Stimulated activated CD8-positive, alpha-beta memory T cell treated with anti-CD3 and anti-CD28 coated beads, Interleukin-12 subunit alpha, Interleukin-12 subunit beta, amount 100 ng/mL, for 1 hour (primary cell): ENCODE measurements at places on chromosomes 3 and 15.

DNA sequence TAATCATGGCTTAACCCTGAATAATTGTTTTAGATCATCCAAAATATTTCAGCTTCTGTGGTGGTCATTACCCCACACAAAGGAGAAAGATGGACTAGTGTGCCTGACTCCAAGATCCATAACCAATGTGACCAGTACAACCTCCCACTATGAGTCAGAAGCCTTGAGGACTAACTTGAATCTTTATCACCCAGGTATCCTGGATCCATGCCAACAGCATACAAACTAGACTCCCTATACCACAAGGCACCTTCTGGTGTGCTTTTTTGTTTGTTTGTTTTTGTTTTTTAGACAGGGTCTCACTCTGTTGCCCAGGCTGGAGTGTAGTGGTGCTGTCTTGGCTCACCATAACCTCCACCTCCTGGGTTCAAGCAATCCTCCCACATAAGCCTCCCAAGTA lies 317.7 kb downstream of the VPS13C start:
- DNase-seq: no peak

DNA sequence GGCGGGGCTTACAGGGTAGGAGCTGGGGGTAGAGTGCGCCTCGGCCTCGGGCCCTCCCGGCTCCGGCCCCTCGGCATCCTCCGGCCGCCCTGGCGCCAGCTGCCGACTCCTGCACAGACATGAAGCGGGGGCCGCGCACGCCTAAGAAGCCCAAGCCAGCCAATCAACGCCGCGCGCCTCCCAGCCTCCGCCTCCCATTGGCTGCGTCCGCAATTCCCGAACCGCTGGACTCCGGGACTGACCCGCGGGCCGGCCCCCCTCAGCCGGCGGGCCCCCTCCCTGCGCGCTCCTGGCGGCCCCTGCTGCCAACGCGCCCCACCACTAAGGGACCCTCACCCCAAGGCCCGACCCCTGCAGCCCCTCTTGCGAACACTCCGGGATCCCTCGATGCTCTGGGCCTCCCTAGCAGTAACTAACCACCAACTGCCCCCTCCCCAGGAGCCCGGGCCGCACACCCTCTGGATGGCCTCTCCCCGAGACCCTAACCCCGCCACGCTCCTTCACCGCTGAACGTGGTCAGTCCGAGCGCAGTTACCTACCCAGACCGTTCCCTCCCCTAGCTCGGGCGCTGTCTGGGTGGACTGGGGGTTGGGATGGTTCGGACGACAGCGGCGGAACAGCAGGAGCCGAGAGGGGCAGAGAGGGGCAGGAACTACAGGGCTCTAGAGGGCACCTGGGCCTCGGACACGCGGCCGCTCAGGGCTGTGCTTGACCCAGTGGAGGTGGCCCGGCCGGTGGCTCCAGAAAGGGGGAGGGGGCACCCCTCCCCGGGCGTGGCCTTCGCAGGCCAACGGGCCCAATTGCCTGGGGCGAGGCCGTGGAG lies 5.0 kb downstream of the GATA2 start:
- DNase-seq: no peak

DNA sequence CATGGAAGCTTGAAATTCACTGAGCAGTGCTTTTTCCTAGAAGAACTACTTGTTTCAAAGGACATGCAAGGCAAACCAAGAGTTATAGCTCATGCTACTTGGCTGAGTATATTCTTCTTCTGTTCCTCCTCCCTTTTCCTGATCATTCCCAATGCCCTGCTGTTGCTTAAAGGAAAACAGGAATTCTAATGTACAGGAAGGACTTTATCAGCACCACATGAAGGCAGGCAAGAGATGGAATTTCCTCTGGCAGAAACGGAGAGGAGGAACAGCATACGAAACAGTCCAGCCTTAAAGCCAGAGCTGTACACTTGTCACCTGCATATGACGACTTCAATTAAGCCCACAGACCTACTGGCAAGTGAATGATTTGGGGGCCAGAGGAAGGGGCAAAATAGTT lies 15.7 kb downstream of the MEIS2 start:
- no peak for DNase-seq

DNA sequence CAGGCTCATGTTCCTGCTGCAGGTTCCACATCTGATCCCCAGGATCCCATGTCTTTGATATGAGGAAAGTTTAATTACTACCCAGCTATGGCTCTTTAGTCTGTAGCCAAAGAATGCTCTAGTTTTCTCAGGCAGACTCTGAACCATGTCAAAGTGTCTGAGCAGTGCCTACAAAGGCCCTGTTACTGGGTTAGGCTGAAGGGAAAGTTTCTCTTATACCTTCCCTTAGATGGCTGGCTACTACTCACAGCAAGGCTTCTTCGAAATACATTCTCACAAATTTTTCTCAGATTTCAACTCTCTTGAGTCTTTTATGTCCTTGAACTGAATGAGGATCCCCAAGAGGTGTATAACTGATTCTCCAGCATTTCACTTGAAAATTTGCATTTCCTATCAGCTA lies 102.4 kb downstream of the NR1D2 start:
- DNase-seq: no peak

GRCh38 chr3:118946449-118946848 lies 88.2 kb downstream of the IGSF11 start:
- DNase-seq: no peak

GRCh38 chr3:16449369-16449768 lies 64.1 kb downstream of the RFTN1 start:
- no peak for DNase-seq

GRCh38 chr3:32972482-32973146 lies 21.2 kb downstream of the CCR4 start:
- no peak for DNase-seq

GRCh38 chr15:49466119-49466518 lies 43.1 kb downstream of the FGF7 start:
- no peak for DNase-seq

GRCh38 chr3:104763007-104763406 lies 603.7 kb upstream of the ALCAM start:
- no peak for DNase-seq

- DNase-seq: no peak
Observed at GRCh38 chr15:70761046-70761445, 2.3 kb downstream of the UACA start.

DNA sequence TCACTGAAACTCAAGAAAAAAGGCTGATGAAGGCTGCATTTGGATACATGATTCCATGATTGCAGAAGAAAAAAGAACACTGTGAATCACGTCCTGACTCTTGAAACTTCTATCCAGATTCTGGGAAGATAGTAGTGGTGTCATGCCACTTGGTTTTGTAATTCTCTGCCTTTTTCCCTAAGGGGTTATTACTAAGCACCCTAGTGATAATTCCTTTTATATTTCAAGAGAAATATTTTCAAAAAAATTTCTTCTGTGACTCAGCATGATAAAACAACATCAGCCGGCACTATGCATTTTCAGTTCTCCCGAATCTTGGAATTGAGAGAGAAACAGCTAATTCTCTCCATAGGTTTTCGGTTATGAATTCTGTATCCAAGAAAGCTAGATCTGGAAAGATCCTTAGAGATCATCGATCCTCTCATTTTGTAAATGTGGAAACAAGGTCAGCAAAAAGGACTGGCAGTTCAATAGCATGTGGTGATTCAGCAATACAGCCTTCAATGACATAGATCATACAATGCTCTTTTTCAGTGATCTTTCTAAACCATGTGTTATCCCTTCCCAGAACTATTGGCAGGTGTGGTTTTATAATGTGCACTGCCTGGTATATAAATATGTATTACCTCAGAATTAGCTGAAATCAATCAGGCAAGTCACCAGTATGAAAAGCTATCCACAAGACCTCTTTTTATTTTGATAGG lies 42.6 kb upstream of the TP63 start:
- DNase-seq: no peak

DNA sequence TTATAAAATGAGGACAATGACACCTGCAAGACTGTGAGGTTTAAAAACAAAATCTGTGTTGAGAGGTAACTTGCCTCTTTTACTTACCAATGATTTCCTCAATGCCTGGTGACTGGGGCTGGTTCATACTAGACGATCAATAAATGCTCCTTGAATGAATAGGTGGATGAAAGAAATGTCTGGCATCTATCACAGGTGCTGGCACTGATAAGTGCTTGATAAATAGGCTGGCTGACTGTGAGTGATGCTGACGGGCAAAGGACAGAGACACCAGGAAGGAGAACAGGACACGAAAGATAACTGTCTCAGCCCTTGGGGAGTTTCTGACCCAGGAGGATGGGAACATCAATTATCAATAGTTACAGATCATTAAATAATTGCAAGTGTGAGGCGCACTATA lies 31.9 kb downstream of the RBP2 start:
- no peak for DNase-seq

DNA sequence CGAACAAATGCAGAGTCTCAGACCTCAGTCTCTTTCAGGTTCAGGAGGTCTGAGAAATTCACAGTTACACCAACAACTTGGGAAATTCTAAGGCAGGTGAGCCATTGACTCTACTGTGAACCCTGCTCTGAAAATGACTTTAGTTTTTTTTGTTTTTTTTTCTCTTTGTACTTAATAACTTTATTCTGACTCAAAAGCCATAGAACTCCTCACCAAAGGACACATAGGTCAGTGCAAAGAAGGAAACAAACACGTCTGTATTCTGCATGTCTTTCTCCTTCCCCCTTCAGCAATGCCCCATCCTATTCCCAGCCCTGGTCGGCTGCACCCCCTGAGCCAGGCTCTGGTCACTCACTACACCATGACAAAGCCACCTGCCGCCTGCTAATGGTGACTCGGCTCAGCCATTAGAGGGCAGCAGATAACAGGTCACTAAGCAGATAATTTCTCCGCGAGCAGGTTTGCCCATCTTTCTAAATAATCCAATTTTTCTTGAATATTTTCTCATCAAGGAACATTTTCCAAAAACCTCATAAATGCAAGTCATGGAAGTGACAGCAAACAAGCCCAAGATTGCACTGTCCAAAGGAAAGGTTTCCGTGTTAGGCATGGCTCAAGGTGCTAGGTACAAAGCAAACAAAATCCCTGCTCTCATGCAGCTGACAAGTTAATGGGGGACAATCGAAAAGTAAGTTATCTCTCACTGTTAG lies 37.7 kb downstream of the TM4SF4 start:
- DNase-seq: no peak

GRCh38 chr3:173584838-173585831 lies 187.6 kb downstream of the NLGN1 start:
- DNase-seq: no peak

DNA sequence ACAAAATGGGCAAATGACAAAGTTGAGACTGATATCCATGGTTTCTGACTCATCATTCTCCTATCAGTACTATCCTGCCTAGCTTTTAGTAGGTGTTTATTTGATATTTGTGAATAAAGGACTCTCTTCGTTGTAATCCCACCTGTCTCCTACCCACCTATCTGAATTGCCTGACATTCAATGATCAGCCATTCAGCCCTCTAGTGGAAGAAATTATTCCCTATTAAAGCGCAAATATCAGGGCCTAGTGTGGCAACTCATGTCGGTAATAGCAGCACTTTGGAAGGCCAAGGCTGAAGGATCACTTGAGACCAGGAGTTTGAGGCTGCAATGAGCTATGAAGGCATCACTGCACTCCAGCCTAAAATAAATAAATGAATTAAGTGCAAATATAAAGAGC lies 195.7 kb upstream of the SETMAR start:
- no peak for DNase-seq

DNA sequence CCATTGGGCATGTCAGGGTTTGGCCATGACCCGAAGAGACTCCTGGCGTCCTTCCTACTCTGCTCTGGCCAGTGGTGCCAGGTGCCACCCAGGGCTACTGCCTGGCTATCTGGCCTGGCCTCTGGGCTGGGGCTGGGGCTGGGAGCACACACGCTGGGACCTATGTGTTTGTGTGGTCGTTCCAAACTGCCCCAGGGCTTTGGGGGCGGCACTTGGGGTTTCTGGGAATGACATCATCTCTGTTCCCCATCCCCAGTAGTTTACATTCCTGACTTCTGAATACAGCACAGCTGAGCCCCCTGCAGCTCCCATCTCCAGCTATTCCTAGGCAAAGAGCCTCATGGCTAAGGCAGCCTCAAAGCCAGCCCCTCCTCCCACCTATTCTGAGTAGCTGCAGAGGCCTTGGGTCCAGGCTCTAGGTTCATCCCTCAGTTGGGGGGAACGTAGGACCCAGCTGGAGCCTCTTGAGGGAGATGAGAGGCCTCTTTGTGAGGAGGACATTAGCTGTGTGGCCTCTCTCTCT lies 24.3 kb downstream of the PLEKHO2 start:
- no peak for DNase-seq

GRCh38 chr15:74631408-74631807 lies 15.8 kb downstream of the CLK3 start:
- no peak for DNase-seq

- no peak for DNase-seq
Observed at GRCh38 chr3:26556637-26557036, 65.9 kb upstream of the LRRC3B start.

DNA sequence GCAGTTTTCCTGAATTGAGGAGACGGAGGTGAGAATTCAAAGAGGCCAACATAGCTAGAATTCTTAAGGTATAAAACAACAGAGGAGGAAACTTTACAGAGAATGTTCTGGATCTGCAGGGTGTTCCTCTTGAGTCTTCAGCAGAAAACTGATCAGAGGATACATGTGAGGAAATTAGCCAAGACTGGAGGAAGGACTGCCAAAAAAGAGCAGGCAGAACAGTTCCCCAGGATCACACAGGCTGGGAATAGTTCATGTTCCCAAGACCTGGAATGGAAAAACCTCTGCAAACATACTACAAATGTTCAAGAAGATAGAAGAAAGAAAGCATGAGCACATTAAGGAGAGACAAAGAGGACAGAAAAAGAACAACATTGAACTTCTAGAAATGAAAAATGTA lies 7.5 kb downstream of the SLC49A4 start:
- no peak for DNase-seq

GRCh38 chr3:9222049-9222448 lies 27.4 kb downstream of the SRGAP3 start:
- no peak for DNase-seq

- DNase-seq: no peak
Observed at GRCh38 chr3:127749361-127749760, 73.0 kb downstream of the MGLL start.

- no peak for DNase-seq
Observed at GRCh38 chr3:13792051-13792490, 87.8 kb downstream of the WNT7A start.
